ENCODE measurements at places on chromosomes 3 and 15.

DNA sequence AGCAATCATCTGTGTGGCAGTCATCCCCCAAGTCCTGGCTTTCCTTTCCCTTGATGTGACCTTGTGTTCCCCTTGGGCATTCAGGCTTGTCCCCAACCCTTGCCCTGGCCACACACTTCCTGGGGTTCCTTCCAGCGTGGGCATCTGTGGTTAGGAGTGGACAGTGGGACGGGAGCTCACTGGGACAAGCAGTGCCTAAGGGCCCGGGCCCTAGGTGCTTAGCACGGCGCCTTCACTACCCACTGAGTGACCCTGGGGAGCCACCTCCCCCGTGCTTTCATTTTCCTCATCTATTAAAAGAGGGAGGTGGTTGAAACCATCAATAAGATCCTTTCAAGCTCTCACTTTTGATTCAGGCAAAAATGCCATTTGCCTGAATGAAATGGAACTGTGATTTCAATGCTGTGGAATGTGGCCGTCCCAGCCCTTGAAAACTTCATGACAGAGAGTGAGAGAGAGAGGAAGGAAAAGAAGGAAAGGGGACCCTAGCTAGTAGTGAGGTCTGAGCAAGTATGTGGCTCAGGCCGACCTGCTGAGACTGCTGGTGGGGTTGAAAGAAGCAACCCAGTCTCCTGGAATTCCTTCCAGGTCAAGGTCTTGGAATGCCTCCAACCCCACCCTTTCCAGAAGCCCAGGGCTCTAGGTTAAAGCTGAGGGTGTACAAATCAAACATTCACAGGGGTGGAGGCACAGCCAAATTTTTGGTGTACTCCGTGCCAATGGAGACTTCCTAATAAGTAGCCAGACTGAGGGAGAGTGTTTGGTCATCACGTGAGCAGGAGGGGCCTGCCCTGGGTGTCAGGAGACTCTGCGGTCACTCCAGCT lies 302.9 kb downstream of the TLE3 start:
- DNase-seq = no peak

- DNase-seq = no peak
Measured at GRCh38 chr15:74573987-74574386, 33.0 kb downstream of the ARID3B start.

DNA sequence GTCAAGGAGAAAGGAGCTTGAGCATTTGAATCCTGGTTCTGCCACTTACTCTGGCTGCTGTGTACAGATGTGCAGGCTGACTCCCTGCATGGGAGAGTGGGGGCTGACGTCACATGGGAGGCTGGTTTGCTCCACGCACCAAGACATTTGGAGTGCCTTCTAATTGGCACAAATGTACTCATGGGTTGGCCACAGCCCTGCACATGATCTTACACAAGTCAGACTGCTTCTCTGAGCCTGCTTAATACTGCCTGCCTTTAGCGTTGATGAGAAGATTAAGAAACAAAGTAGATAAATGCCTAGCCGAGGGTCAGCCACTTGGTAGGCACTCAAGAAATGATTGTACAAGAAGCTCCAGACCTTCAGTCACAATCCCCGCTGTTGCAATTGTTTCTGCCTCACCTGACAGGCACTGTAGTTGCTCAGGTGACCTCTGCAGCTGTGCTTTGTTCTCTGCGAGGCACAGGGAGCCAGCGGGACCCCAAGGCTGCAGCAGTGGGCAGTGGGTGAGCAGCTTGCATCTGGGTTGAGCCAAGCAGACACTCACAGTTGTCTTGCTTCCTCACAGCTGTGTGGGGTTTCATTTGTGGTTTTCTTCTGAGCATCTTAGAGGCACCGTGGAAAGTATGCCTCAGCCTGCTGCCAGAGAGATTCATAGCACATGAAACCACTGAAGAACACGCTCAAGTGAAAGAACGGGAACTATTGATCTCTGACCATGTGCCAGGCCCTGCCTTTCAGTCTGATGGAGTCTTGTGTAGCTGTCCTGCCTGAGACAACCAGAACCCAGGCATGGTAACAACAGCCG lies 33.1 kb downstream of the GRK7 start:
- peak; percentile 24 for DNase-seq

- DNase-seq = no peak
Measured at GRCh38 chr3:10556312-10556711, 50.9 kb upstream of the ATP2B2 start.

GRCh38 chr3:124163689-124164088 lies 171.8 kb upstream of the ROPN1 start:
- no peak for DNase-seq

DNA sequence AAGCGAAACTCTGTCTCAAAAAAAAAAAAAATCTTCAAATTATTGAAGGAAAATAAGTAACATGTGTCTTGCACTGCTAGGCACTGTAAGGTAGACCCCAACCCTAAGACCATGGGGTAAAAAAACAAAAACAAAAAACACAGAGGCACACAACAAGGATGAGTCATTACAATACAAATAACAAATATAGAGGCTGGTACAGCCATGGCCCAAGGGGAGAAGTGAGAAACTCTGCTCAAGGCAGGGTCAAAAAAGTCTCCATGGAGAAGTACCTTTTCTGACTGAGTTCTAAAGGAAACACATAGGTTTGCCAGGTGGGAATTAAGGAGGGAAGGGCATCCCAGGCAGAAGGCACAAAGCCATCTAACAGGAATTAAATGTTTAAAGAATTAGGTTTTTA lies 54.5 kb downstream of the TOP2B start:
- DNase-seq = no peak

- no peak for DNase-seq
Measured at GRCh38 chr3:115217678-115218451, 70.8 kb upstream of the ZBTB20 start.

GRCh38 chr15:23686466-23687142 lies 501 bp downstream of the NDN start:
- DNase-seq = no peak

DNA sequence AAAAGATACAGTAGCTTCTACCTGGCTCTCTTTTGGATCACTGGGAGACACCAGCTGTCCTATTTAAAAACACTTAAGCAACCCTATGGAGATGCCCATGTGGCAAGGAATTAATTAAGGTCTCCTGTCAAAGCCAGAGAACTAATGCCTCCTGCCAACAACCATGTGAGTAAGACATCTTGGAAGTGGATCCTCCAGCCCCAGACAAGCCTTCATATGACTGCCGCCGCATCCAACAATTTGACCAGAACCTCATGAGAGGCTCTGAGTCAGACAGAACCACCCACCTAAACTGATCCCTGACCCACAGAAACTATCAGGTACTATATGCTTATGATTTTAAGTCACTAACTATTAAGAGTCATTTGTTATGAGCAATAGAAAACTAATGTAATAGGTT lies 22.3 kb downstream of the IFT80 start:
- DNase-seq = no peak

- DNase-seq = no peak
Measured at GRCh38 chr3:122789585-122790273, 3.9 kb downstream of the HSPBAP1 start.

DNA sequence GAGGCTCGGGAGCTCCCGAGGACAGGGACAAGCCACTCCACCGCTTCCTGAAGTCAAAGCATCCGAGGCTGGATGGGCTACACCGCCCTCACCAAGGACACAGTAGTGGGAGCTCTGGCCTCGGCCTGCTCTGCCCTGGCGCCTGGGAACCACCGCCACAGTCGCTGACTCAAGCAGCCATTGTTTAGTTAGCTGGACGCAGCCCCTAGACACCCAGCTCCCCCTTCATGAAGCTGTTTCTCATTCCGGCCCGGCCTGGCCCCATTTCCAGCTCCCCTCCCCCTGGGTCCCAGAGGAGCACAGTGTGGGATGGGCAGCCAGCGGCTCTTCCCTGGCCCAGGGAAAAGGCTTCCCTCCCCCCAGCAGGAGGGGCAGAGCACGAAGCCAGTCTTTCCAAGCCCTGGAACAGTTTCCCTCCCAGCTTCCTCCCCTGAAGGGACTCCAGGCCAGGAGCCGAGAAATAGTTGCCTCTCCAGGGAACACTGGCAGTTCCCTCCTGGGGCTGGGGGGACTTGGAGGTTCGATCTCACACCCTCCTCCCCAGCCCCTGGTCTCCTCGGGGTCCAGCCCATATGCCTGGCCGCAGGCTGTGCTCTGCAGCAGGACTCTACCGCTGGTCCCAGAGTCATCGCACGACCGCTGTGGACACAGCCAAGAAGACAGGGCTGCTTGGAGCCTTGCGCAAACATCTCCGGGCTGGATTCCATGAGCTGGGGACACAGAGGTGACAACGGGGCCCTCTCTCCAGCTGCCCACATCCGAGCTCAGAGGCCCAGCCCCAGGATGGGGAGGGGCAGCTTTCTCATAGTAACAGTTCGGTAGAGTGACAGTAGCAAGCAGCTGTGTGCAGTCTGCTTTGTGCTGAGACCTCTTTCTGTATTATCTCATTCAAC lies 10.0 kb downstream of the PLXND1 start:
- DNase-seq = no peak

DNA sequence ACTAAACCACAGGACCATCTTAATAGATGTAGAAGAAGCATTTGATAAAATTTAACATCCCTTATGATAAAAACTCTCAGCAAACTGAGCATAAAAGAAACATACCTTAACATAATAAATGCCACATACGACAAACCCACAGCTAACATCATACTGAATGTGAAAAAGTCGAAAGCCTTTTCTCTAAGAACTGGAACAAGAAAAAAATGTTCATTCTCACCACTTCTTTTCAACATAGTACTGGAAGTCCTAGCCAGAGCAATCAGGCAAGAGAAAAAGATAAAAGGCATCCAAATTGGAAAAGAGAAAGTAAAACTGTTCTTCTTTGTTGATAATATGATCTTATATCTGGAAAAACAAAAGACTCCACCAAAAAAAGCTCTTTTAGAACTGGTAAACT lies 134.2 kb downstream of the RPL22L1 start:
- no peak for DNase-seq

- no peak for DNase-seq
Measured at GRCh38 chr15:99711625-99712024, 21.6 kb downstream of the LYSMD4 start.

DNA sequence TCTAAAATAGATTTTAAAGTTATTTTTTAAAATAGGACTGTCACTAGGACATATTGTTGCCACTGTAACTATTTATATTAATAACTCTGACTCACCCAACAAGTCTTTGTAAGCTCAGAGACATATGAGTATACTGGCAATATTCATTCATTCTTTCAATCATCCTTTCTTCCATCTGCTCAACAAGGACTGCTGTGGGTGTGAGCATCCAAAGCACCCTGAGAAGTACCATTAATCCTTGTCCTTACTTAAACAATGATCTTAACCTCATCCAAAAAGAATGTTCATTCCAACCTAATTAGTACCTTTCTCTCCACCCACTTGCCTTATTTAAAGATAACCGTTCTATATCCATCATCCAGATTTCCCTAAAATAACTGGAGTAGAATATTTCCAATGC lies 94.2 kb upstream of the PPP2R3A start:
- DNase-seq = no peak

DNA sequence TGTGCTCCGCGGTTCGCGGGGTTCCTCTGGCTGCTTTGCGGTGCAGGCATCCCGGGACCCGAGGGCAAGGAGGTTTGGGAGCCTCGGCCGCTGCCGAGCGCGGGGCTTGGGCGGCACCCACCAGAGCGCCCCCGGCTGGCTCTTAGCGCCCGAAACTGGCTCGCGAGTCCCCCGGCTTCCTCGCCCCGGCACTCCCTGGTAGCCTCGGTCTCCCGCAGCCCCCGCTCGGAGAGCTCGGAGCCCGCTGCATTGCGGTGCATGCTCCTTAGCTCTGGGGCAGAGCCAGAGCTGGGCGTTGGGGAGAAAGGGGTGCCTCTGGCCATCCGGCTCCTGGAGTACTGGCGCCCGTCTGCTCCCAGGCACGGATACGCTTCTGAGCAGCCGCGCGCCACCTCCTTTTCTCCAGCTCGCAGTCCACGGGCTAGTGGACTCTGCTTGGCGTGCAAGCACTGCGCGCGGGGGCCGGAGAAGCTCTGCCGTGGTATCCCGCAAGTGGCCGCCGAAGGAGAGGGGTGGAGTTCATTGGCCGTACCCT lies 753 bp downstream of the EPHB1 start:
- no peak for DNase-seq

GRCh38 chr15:26901041-26901440 lies 34.2 kb downstream of the GABRA5 start:
- DNase-seq = no peak

DNA sequence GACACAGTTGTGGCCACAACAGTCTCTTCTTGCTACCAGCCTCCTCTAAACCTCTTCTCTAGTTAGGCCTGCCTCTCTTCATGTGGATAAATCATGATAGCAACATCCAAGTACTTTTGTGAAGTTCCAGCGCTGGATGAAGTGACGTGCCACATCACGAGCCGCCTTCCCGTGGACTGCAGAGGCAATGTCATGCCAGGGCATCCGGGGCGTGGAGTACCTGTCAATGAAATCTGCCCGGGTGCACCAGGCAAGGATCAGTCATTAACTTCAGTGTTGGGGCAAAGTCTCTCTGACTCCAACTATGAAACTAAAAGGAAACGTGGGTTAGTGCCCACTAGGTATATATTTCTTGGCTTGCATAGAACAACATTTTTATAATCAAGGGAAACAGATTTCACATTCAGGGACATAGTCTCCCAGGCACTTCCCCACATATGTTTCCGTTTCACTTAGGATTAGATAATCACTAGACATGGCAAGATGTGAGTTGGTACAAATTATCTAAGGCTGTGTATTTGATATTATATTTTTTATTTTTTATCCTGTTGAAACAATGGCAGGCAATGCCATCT lies 133.6 kb downstream of the PLD1 start:
- DNase-seq = no peak

DNA sequence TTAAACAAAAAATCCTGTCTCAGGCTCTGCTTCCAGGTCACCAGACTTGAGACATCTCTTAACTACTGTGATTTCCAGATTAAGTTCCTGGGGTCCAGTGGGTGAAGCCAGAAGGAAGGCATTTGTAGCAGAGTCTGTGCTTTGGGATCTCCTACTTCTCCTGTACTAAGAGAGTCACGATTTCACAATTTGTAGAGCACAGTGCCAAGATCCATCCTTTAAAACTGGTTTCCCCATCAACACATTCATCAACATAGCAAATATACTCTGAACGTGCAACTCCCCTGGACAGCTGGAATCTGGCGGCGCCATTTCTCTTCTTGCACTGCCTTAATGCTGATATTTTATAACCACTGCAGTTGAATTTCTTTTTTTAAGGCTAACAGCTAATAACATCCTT lies 33.2 kb downstream of the CDCP1 start:
- no peak for DNase-seq

- no peak for DNase-seq
Measured at GRCh38 chr15:57820119-57820518, 113.6 kb downstream of the POLR2M start.

- DNase-seq = no peak
Measured at GRCh38 chr3:64398476-64398875, 173.2 kb upstream of the PRICKLE2 start.

DNA sequence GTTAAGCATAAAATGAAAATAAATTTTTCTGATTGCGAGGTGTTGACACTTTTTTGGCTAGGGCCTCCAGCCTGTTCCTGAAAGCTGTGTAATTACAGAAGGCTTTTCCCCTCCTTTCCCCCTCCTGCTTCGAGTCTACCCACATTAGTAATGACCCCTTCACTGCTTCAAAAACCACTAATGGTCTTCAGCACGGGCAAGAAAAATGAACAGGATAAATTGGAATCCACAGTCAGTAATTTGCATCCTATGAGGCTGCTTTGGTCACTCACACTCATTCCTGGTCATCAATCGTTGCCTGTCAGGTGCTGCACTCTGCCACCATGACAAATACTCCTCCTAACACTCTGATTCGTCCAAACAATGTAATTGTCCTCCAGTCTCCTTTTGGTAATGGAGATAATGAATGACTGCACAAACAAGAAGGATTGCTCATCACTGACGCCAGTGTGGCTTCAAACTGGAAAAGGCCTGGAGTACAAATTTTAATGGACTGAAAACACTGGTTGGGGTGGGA lies 148.6 kb downstream of the MEIS2 start:
- no peak for DNase-seq
